NCI-H187 (cell line): ENCODE measurements at places on chromosomes 12 and 14.

DNA sequence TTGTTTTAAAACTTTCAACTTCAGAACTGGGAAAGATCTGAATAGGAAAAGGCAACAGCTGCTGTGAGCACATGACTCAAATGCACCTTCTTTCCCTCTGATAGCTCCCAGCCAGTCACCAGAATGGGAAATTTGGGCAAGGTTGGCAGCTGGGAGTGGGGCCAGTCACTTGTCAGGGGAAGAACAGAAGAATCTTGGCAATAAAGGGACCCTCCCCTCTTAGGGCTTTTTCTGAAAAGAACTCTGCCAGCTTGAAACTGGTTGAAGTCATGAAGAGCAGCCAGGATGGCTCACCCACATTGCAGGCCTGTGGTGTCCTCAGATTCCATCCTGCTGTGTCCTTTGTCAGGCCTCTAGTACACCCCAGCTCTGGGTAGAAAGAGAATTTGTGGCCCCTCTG, 10.3 kb upstream of the RIC8B start:
- DNase-seq: no peak

GRCh38 chr12:26647088-26647487, 185.9 kb downstream of the ITPR2 start:
- DNase-seq: no peak

- no peak for DNase-seq
Measured at GRCh38 chr14:62824086-62824485, 221.2 kb downstream of the KCNH5 start.

DNA sequence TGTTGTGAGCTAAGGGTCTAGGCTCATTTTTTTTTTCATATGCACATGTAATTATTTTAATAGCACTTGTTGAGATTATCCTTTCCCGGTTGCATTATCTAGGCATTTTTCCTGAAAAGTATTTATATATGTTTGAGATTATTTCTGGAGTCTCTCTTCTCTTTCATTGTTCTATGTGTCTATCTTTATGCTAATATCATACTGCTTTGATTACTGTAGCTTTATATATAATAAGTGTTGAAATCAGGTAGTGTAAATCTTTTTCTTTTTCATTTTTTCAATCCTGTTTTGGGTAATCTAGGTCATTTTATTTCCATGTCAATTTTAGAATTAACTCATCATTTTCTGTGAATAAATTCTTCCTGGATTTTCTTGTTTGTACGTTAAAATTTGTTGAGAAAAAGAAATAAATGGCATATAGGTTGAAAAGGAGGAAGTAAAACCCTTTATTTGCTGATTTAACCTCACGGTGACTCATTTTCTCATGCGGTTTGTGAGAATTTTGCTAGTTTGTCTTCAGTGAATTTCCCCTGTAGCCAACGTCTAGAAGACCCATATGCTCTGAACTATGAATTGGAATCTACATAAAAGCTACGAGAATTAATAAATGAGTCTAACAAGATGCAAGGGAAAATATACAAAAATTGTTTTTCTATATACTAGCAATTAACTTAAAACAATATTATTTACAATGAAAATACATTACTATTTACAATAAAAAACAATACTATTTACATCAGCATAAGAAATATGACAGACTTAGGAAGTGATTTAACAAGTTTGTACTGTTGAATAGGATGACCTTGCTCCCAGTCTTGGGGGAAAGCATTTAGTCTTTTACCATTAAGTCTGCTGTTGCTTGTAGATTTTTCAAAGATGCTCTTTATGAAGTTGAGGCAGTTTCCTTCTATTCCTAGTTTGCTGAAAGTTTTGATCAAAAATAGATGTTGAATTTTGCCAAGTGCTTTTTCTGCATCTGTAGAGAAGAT, 105.0 kb downstream of the SNAPC1 start:
- no peak for DNase-seq

- no peak for DNase-seq
Measured at GRCh38 chr12:57781801-57782200, 786 bp upstream of the TSFM start.

DNA sequence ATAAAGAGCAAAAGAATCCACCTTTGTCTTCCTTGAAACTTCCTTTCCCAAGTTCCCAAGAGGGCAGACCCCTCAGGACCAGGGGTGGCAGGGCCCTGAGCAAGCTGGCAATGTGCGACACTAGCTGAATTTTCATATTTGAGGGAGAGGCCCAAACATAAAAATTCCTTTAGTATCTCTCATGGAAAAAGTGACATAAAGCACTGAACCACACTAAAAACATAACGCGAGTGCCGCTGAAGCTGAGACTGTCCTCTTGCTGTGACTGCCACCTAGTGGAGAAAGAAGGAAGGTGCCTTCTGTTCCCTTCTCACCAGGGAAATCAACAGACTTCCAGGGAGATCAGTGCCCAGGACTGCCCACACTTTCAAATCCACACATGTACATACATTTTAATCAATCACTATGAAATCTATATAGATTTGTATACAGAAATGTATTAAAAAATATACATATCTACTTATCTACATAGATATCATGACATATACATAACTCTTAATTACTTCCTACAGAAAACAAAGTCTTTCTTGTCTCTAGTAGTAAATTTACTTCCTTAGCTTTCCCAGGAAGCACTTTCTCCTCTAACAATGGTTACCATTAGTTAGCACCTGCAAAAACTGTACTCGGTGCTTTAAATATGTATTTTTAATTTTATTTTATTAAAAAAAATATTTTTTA, 53.8 kb downstream of the SSH1 start:
- peak; percentile 45 for DNase-seq

DNA sequence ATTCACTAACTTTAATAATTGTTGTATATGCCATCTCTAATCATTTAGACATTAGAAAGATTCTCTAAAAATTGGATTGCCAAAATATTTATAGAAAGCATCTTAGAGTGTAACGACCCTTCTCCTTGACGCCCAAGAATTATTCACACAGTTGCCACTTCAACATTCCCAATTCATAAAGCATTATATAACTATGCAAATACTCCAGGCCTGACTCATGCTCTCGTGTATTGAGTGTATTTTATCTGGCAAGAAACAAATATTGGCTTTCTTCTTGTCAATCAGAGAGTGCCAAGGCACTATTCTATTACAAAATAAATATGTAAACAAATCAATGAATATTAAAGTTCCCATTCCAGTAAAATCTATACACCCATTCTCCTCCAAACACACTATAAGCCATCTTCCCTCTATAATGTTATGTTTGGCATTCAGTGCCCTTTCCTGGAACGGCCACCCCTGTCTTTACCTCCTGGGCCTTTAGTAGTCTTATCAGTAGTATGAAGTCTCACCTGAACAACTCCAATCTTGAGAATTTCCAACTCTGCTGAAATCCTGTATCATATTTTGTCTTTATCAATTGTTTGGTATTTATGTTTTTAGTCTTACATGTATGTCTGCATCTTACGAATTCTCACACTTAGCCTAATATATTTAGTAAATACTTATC, 182.6 kb downstream of the PIK3C2G start:
- no peak for DNase-seq

DNA sequence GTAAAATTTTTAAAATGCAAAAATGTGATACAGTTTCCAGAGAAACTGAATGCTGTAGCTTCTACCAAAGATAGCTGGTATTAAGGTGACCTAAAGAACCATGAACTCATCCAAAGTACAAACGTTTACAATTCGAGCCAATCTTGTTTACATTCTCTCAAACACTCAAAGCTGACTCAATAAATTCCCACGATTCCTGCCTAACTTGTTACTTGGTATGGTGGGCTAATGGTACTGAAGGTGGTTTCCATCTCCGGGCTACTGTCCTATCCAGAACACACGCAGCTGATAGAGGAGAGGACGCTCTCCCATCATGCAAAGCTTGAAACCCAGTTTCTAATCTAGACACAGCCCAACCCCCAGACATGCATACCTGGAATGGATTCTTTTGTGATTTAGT, 31.5 kb downstream of the RAD9B start:
- no peak for DNase-seq

- no peak for DNase-seq
Measured at GRCh38 chr14:66291756-66292155, 194.4 kb upstream of the CCDC196 start.

DNA sequence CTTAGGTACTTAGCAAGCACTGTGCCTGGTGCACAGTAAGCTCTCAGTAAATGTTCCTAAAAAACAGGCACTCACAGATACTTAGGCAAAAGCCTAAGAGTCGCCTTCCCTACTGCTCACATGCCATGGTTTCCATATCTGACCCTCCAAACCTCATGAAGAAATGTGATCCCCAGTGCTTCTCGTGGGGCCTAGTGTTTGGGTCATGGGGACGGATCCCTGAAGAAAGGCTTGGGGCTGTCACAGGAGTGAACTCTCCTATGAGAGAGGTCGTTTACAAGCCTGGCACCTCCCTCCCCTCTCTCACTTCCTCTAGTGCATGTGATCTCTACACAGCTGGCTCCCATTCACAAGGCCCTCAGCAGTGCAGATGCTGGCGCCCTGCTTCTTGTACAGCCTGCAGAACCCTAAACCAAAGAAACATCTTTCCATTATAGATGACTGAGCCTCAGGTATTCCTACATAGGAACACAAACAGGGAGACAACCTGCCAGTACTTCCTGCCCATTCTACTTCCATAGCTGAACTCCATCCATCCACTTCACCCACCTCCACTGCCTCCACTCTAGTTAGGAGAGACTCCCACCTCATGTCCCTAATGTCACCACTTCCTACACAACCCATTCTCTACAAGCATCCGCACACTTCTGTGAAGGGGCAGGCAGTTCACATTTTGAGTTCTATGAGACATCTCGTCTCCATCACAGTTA, 2.9 kb downstream of the SLC15A4 start:
- DNase-seq: no peak

DNA sequence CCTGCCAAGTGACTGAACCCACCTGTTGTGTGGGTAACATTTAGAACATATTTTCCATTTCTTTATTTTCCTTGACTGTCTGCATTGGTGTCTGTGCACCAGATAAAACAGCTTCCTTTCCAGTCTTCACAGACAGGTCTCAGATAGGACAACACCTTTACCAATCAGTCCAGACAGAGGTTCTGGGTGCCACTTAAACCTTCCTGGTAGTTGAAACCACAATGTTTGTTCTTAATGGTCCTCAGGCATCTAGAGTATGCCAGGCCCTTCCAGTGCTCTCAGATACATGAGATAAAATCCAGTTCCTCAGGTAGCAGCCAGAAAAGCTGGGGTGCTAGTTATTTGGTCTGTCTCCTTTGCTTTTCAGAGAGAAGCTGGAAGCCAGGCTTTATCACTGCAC, 7.0 kb upstream of the CLEC2D start:
- DNase-seq: no peak

DNA sequence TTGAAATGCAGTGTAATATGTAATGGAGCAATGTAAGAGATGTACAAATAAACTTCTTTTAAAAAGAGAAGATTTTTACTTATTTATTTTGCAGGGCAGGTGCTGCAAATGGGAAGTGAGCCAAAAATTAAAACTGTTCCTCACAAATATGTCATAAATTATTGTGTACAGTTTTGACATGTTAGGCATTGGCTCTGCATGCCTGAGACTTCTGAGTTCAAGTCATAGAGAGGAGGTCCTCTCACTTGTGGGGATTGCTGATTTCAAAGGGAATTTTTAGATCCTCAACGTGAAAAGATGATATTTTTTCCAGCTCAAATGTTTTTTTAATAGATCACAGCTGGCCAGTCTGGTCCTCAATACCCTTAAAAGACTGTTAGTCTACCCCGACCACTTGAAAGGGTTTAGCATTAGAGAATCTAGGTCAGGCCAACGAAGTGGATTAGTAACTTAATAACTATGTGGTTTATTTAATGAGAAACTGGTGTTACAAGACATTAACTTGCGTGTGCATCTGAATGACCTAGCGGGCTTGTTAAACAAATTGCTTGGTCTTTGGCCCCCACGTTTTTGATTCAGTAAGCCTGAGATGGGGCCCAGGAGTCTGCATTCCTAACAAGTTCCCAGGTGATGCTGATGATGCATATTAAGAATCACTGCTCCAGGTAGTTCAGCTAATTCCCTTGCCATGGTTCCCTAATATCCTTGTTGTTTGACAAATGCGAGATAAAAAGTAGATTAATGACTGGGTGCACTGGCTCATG, 30.9 kb upstream of the WDR89 start:
- DNase-seq: no peak

GRCh38 chr12:91414636-91415035, 232.0 kb upstream of the DCN start:
- DNase-seq: no peak

GRCh38 chr12:6772331-6772695, at the start of gene LAG3:
Gene LAG3 (plus strand): TSS chr12:6772520. CDS start chr12:6772853, 333 bp downstream.
- DNase-seq: no peak

- DNase-seq: peak; percentile 22
Measured at GRCh38 chr12:118038137-118038536, 21.6 kb downstream of the RFC5 start.

- no peak for DNase-seq
Measured at GRCh38 chr12:14193639-14194038, 171.8 kb upstream of the ATF7IP start.

- DNase-seq: no peak
Measured at GRCh38 chr12:128573907-128574306, 249.9 kb downstream of the SLC15A4 start.

DNA sequence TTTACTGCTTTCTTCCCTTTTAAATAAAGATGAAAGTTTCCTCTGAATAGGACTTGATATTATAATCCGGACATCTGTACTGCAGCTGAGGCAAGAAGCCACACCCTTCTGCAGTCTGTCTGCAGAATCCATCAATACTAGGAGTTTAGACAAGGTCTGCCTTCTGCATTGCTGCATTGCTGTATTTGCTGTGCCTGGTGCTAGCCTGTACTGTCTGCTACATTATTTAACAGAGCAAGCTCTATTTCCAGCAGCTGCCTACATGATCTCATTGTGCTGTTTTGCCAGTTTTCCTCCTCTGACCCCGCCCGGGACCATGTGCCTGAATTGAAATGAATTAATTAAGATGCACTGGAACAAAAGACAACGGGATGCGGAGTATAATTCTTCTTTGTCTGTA, 1.7 kb downstream of the TUBA1A start:
- DNase-seq: peak; percentile 33

- DNase-seq: peak; percentile 57
Measured at GRCh38 chr12:64390275-64390851, at the start of gene C12orf56. Gene C12orf56 (minus strand): TSS chr12:64390758. CDS start chr12:64390565, 193 bp downstream.

- DNase-seq: no peak
Measured at GRCh38 chr12:130014485-130014807, 110.6 kb upstream of the TMEM132D start.

- no peak for DNase-seq
Measured at GRCh38 chr12:96029826-96030225, 5.6 kb downstream of the LTA4H start.

- DNase-seq: no peak
Measured at GRCh38 chr14:58716706-58717105, 78.9 kb downstream of the DACT1 start.

DNA sequence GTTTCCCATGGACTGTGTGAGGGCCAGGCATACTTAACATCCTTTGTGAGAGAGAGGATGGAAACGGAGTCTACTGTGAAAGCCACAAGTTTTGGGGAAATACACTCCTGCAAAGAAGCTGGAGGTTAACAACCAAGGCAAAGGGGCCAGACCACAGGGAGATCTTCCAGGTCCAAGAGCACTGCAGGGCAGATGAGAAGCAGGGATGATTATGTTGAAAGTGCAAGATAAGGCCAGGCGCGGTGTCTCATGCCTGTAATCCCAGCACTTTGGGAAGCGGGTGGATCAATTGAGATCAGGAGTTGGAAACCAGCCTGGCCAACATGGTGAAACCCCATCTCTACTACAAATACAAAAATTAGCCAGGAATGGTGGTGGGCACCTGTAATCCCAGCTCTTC, 15.1 kb downstream of the COQ6 start:
- no peak for DNase-seq
